Activated CD4-positive, alpha-beta T cell treated with anti-CD3 and anti-CD28 coated beads, Interleukin-2, amount 50 U/mL, for 4 hours (primary cell): ENCODE measurements at places on chromosomes 4 and X.

DNA sequence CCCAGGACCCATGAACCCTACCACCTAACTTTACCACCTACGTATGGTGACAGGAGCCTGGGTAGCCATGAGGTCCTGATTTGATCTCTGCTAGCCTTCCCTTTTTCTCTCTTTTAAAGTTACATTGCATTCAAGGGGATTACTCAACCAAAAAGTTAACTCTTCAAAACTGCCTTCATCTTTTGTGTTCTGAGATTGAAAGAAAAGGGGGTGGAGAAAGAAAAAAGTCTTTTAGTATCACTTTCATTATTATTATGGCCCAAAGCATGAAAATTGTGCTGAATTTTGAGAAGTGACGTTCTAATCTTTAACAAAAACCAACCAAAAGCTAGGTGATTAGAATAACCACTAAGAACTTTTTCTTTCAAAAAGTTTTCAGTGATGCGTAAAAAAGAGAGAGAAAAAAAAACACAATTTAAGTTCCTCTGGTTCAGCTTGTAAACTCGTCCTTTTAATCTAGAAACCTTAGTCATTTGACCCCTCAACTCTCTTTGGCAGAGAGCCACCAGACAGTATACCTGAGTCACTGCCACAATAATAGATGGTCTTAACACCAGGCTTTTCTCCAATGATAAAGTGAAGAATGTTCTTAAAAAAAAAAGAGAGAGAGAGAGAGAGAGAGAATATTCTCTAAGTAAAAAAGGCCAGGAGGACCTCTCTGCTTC lies 347.4 kb upstream of the FGF13 start:
- DNase-seq, result no peak

DNA sequence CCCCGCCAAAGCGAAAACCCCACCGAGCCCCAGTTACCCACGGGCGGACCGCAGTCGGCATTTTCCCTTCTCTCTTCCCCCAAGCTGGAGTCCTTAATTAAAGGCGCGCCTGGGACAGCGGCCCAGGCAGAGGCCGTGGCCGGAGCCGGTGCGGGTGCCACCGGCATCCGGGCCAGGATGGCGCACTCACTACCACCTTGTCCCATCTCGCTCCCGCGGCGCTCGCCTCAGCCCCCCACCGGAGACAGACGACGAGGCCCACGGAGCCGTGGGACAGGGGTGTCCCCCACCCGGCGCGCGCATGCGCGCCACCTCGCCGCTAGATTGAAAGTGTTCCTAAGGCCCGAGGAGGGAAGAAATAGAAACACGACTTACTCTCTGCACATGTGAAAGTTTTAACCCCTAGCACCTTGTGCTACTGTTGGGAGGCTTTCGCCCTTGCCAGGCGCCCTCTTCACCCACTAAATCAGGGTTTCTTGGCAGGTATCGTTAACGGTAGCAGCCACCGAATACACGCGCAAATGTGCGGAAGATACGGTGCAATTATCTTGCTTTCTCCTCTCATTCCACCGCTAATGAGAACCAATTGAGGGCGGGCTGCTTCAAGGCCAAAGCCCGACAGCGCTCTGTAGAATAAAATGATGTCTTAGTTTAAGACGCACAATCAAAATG lies 64.3 kb upstream of the CCDC160 start:
- peak; percentile 39 for DNase-seq

GRCh38 chrX:53990171-53990570 lies 54.1 kb downstream of the PHF8 start:
- DNase-seq, result no peak

DNA sequence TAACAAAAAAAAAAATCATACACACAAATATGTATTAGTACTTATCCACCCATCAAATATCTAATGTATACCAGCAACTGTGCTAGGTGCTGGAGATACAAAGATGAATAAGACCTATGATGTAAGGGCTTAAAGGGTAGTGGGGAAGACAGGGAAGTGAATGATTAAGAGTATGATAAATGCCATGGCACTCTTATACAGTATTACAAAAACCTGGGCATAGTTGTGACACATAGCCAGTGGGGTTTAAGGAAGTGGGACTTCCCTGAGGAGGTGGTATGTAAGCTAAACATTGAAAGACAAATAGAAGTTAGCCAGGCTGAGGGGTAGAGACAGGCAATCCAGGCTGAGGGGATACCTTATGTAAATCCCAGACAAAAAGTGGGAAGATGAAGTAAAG lies 23.5 kb downstream of the CHM start:
- no peak for DNase-seq

DNA sequence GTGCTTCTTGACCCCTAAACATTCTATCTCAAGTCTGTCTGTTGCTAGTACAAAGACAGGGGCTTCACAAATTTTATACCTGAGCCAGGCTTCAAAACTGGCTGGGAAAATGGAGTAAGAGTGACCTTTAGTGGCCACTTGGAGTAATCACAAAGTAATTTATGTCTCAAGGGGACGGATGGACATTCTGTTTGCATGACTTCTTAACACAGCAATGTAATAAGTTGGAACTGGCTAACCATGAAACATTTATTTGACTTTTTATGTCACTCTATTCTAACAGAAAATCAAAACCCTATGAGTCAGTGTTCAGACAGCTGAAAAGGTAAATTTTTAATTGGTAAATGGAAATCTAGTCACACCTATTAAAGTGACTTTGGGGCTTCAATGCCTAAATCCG lies 600.6 kb downstream of the ANKRD50 start:
- no peak for DNase-seq

- no peak for DNase-seq
Measured at GRCh38 chrX:139889760-139890159, 43.1 kb downstream of the ATP11C start.

GRCh38 chr4:77093401-77093800 lies 17.6 kb upstream of the CCNI start:
- DNase-seq, result no peak

DNA sequence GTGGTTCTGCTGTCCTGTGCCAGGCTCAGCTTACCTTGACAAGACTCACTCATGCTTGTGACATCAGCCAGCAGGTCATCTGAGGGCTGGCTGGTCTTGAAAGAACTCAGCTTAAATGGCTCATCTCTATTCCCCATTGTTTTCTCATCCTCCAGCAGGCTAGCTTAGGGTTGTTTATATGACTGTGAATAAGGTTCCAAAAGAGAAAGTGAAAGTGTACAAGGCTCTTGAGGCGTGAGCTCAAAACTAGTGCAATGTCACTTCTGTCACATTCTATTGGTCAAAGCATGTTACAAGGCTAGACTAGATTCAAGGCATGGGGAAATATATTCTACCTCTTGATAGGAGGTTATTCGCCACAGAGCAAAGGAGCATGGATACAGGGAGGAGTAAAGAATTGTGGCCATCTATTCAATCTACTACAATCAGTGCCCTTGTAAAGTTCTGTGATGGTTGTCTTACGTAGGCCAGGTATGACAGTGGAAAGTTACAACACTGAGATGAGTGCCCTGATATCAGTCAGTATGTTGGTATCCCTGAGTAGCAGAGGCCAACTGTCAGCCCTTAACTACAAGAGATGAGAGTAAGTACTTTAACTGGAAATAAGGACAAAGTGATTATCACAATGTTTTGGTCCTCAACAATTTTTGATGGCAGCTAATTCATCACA lies 19.8 kb upstream of the TMLHE start:
- no peak for DNase-seq

DNA sequence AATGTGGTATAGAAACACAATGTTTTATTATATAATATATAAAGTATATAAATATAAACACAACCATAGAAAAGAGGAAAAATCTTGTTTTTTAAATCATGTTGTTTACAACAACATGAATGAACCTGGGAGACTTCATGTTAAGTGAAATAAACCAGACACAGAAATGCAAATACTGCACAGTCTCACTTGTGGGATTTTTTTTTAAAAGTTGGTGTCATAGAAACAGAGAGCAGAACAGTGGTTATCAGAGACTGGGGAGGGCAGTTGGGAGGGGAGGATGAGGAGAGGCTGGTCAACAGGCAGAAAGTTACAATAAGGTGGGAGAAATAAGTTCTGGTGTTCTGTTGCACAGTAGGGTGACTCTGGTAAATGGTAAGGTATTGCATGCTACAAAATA lies 57.1 kb downstream of the FREM3 start:
- no peak for DNase-seq

- DNase-seq, result no peak
Measured at GRCh38 chr4:22348410-22348809, 167.5 kb downstream of the ADGRA3 start.

DNA sequence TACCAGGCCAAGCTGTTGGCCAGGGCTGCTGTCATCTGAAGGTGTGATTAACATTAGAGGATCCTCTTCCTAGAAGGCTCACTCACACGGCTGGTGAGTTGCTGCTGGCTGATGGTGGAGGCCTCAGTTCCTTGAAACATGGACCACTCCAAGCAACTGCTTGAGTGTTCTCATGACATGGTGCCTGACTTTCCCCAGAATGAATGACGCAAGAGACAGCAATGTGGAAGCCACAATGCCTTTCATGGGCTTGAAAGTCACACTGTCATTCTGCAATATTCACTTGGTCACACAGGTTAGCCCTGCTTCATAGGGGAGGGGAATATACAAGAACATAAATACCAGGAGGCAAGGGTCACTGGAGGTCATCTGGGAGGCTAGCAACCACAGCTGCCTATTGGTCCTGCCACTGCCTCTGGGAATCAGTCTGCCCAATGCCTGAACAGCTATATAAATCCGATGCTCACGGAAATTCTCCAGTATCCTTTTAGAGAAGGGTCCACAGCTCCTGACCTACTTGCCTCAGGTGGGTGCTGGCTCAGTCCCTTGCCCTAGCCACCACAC lies 97.1 kb upstream of the MAML3 start:
- DNase-seq, result no peak

DNA sequence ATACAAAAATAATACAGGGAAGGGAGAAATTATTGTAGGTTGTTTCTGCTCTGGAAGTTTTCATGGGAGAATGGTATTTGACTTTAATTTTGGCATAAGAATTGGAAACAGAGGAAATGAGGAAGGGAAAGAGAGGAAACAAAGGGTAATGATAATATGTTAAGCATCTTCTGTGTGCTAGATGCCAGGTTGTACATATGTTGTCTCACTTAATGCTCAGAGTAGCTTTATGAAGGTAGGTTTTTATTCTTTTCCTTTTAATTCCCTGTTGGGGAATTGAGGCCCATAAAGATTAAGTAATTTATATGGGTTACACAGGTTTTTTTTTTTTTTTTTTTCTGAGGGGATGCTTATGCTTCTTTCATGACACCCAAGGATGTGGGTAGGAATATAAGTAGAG lies 19.2 kb downstream of the BLTP1 start:
- no peak for DNase-seq

DNA sequence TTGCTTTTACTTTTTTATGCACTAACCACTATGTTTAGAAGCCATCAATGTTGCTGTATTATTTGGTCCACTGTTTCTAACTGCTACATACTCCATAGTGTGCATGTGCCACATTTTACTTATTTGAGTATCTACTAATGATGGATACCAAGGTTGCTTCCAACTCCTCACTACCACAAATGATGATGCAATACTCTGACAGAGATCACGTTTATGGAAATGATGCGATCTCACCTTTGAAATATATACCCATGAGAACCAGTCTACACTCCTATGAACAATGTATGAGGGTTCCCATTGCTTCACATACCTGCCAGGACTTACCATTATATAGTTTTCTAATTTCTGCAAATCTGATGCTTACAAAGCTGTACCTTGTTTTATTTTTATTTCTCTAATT lies 44.2 kb downstream of the HUWE1 start:
- no peak for DNase-seq

- no peak for DNase-seq
Measured at GRCh38 chr4:122764821-122765215, 32.3 kb downstream of the BBS12 start.

GRCh38 chrX:134171661-134172587 lies 65.1 kb upstream of the CCDC160 start:
- DNase-seq, result peak; percentile 23

- no peak for DNase-seq
Measured at GRCh38 chr4:146112389-146112788, 63.1 kb upstream of the LSM6 start.

GRCh38 chr4:107966903-107967302 lies 22.8 kb upstream of the HADH start:
- DNase-seq, result no peak

DNA sequence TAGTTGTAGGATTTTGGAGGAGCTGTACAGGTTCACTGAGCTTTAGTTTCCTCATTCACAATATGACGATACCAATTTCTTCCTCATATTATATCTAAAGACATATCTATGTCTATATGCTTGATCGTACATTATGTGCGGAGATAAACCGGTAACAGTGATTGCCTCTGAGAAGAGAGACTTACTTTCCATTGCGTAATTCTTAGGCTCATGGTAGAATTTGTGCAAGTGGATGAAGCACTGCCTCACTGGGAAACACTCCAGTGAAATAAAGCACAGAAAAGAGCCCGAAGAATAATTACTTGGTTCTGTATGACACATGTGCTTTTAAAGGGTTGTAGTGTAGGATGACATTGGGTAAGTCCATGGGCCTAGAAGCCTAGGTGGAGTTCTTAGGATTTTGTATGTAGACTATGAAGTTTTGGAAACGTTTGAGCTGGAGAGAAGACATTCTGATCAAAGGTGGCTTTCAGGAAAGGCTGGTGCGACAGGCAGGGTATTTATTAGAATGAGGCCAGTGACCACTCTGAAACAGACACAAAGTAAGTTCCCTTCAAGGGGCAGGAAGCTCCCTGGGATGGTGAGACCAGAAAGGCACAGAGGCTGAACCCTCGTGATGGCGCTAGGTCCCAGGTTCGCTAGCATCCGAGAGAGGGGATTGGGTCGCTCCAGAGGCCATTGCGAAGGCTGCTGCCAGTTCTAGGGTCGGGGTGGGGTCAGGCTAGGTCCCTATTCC lies 649 bp upstream of the VBP1 start:
- DNase-seq, result no peak

DNA sequence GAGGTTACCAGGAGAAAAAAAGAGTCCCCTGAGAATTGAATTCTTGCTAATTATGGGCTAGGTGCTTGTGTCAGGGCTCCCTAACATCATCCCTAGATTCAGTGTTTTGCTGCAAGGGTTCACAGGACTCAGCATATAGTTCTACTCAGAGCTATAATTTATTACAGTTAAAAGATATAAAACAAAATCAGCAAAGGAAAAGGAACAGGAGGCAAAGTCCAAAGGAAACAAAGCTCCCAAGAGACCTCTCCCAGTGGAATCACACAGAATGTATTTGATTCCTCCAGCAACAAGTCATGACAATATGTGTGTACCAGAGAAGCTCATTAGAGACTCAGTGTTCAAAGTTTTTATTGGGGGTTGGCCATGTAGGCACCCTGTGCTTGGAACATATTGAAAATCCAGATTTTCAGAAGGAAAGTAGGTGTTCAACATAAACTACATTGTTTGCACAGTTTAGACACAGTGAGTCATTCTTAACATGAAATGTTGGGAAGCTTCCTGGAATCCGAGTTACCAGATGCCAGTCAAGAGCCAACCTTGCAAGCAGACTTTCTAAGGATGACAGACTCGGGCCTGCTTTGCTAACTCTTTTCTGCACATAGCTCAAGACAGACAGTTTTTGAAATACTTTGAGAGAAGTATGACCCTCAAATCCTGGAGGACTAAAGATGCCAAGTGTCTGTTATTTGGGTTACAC lies 311.3 kb upstream of the EMCN start:
- no peak for DNase-seq

GRCh38 chrX:47574076-47574546 lies 8.1 kb upstream of the TIMP1 start:
- no peak for DNase-seq
